Panc1 (cell line): ENCODE measurements at places on chromosomes 3 and 15. TPM values are rescaled to one million over a fixed set of nuclear protein-coding genes. Genes with fewer than 3 reads are reported as not detected.

- no peaks in the 10 kb centered on the region for H3K36me3 ChIP-seq
- no peak overlapping the region for H3K27ac ChIP-seq
- DNase-seq, result no peak
- no peaks in the 10 kb centered on the region for H3K27me3 ChIP-seq
- no peak overlapping the region for H3K4me3 ChIP-seq
These were observed 32.6 kb upstream of the PDE8A start for GRCh38 chr15:84949043-84949442.

DNA sequence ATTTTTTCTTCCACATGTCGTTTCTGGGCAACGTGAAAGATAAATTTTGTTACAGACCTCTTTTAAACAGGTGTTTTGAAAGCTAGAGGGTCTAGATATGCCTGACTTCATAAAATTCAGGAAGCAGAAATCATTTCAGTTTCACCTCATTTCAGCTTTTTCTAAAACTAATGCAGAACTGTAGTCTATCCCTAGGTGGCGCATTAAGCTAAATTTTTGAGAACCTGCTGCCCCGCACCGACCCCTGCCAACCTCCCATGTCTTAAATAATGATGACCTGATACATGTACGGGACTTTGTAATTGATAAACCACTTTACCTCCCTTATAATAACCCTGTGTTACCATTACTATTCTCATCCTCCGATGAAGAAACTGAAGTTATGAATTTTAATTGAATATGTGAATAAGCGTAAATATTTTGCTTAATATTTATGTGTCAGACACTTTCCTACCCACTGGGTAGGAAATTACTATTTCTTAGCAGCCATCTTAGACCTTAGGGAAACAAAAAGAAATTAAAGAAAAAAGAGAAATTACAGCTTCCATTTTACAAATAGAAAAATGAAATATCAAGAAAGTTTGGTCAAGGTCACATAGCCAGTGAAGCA is 78.7 kb upstream of the GCNT3 start:
- no peaks in the 10 kb centered on the region for H3K36me3 ChIP-seq
- DNase-seq, result no peak
- H3K27me3 ChIP-seq, result no peaks in the 10 kb centered on the region
- H3K4me1 ChIP-seq, result no peaks in the 10 kb centered on the region

DNA sequence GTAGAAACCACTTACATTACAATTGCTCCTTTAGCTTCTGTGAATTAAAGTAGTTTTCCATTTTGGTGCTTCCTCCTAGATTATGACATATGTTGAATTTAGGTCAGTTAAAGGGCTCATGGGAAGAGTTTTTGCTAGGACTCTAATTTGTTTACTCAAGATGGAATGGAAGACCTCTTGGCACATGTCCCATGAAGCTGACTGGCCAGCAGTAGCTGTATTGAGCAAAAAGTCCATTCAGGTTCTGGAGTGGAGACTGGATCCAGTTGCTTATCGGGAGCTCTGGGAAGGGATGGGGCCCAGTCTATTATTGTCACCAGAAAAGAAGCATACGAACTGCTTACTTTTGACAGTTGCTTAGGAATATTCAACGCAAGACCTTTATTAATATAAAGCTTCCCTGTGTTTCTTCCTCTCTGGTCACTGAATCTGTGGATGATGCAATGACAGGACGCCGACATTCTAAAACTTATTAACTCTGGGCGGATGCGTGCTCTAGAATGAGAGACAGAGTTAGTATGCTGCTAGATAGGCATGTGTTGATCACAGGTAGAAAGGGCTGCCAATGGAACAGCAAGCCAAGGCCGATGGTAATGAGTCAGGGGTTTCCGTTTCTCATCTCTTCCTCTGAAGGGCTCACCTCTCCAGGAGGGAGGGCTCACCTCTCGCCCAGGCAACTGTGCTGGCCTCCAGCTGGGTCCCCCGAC is 155.8 kb downstream of the NR1D2 start:
- H3K27ac ChIP-seq, result no peak overlapping the region
- H3K27me3 ChIP-seq, result no peaks in the 10 kb centered on the region
- no peaks in the 10 kb centered on the region for H3K36me3 ChIP-seq
- DNase-seq, result no peak

- peaks cover 2% of the 10 kb centered on the region; the same call in 1 of the 2 replicates for H3K36me3 ChIP-seq
- H3K4me3 ChIP-seq, result no peak overlapping the region
These were observed 29.0 kb downstream of the CHDH start for GRCh38 chr3:53817211-53817610.

- no peaks in the 10 kb centered on the region for H3K27me3 ChIP-seq
- no peaks in the 10 kb centered on the region for H3K36me3 ChIP-seq
These were observed 121.0 kb upstream of the NUDT16 start for GRCh38 chr3:131260525-131260924.

GRCh38 chr3:40994611-40995010 is 204.7 kb upstream of the CTNNB1 start:
- no peaks in the 10 kb centered on the region for H3K4me1 ChIP-seq
- no peaks in the 10 kb centered on the region for H3K27me3 ChIP-seq
- DNase-seq, result no peak

DNA sequence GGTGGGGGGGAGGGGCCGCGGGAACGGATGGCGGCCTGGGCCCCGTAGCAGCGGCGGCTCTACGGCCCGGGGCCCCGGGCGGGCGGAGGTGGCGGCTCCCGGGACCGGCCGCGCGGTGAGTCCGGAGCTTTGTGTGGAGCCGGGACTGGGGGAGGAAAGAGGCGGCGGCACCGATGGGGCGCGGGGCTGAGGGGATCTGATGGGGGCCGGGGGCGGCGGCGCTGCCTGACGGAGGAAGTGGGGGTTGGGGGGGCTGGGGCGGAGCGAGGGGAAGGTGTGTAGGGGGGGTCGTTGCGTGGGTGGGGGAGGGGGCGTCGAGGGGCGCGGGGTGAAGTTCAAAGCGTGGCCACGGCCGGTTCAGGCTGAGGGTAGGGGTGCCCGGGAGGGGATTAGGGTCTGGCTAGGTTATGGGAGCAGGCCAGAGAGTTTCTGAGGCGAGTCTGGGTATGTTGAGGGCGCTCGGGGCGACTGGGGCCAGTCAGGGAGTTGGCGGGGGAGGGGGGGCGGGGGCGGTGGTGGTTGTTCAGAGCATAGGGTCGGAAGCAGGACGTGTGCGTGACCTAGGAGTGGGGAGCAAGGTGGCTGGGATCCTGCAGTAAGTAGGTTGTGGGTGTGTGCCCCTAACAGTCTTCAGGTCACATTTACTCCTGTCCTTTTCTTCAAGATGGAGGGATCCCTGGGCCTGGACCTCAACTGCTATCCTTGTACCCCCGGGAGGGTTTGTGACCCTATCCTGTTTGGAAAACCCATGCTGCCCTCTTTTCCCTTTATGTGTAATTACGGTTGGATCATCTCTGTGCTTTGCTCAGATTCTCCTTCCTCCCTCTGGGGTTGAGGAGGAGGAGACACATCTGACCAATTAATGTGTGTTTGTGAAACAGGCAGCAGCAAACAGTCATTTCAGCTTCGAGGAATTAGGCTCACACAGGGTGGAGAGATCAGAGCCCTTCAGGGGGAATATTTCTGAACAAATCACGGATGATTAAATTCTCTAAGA is 644 bp downstream of the ZNF609 start:
- no peaks in the 10 kb centered on the region; the same call in 1 of the 2 replicates for H3K36me3 ChIP-seq
- peaks cover 38% of the 10 kb centered on the region for H3K4me1 ChIP-seq
- H3K27me3 ChIP-seq, result no peaks in the 10 kb centered on the region
- DNase-seq, result peak; percentile 24
- peak overlapping the region; percentile 89 for H3K27ac ChIP-seq

DNA sequence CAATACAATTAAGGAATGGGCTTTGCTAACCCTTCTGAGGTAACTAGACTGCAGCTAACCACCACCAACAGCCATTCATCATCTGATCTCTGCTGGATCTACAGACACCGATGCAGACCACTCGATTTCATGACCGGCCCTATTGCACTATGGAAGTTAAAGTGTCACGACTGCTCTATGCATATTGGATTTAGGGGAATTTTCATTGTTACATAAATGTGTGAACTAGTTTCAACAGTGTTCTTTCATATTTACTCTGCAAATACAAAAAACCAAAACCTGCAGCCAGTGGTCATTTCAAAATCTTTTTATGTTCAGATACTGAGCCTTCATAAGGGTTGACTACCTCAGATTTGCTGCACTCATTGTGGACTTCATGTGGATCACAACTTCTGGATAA is 14.5 kb downstream of the CDV3 start:
- H3K27ac ChIP-seq, result peak overlapping the region; percentile 65
- H3K36me3 ChIP-seq, result peaks cover 48% of the 10 kb centered on the region

DNA sequence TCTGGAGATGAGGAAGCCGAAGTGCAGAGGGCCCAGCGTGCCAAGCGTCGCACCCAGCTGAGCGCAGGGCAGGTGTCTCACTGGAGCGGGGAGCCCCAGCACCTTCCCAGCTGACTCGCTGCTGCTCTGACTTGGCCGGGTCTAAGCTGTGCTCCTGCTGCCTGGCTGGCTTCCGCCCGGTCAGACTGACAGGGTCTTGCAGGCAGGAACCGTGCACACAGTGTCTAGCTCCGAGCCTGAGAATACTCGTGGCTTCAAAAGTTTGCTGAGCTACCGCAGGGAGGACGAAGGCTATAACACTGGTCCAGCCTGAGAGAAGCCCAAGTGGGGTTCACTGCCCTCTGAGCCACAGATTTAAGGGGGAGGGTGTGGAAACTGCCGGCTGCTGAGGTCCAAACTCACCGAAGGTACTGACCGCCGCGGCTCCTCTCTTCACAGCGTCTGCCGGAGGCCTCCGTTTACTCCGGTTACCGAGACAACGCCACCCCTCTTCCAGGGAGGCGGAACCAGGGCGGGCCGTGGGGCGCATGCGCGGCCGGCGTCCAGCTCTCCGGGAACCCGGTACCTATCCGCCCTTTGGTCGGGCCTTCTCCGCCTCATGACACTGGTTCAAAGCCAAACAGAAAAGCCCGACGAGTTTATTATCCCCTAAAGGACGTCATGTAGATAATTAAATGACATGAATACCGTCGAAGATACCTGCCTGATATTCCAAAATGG is at the start of gene CFAP44:
Gene CFAP44 (minus strand): TSS at position 443 of the 720 bp plus-strand sequence. CDS start 7,829 bp downstream, outside the sequence.
- H3K36me3 ChIP-seq, result no peaks in the 10 kb centered on the region; the same call in 1 of the 2 replicates
- 0 out of 2 replicates have a peak within 1 kb of the TSS, but pooled peaks have one; percentile 12 for H3K27ac ChIP-seq
- H3K4me3 ChIP-seq, result peak within 1 kb of the TSS; percentile 39
- no peaks in the 10 kb centered on the region for H3K27me3 ChIP-seq

- no peak overlapping the region for H3K4me3 ChIP-seq
- no peaks in the 10 kb centered on the region for H3K4me1 ChIP-seq
- DNase-seq, result no peak
- no peaks in the 10 kb centered on the region for H3K36me3 ChIP-seq
- H3K27ac ChIP-seq, result no peak overlapping the region
- no peaks in the 10 kb centered on the region for H3K27me3 ChIP-seq
These were observed 903.7 kb downstream of the EPHA3 start for GRCh38 chr3:90011131-90011530.

GRCh38 chr15:83567318-83567717 is 86.6 kb upstream of the ADAMTSL3 start:
- no peak overlapping the region for H3K4me3 ChIP-seq
- no peaks in the 10 kb centered on the region for H3K36me3 ChIP-seq
- no peaks in the 10 kb centered on the region for H3K4me1 ChIP-seq
- H3K27ac ChIP-seq, result no peak overlapping the region

DNA sequence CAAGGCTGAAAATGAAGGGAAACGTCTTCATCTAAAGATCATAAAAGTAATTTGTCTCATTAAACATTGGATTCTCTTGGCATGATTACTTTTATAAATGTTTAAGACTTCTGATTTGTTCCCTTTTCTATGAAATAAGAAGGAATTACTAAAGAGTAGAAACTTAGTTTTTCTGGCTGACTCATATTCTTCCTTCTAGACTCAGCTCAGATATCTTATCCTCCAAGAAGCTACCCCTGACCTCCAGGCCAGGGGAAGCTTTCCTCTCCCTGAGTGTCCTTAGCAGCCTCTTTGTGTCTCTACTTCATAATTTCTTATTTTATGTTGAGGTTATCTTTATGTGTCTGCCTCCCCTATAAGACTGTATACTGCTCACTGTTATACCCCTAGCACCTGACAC is 291.9 kb upstream of the STT3B start:
- H3K4me3 ChIP-seq, result no peak overlapping the region
- peaks cover 2% of the 10 kb centered on the region for H3K27me3 ChIP-seq
- H3K4me1 ChIP-seq, result no peaks in the 10 kb centered on the region
- no peak overlapping the region for H3K27ac ChIP-seq
- H3K36me3 ChIP-seq, result no peaks in the 10 kb centered on the region

DNA sequence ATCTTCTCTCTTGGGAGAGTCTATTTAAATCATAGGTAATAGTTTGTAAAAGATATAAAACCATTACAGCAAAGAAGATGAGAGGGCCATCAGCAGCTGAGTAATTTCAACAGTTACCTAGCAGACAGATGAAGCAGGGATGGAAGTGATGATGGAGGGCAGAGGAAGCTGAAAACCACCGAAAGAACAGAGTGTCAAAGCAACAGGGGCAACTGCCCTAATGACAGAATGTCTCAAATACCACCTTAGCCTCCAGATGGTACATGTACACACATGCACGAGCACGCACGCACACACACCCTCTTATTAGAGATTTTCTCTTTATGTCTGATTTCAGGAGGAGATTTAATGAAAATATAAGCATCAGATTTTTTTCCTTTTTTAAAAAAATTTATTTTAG is 64.5 kb downstream of the NEDD4 start:
- no peaks in the 10 kb centered on the region for H3K36me3 ChIP-seq
- H3K27ac ChIP-seq, result no peak overlapping the region
- no peak overlapping the region for H3K4me3 ChIP-seq
- no peaks in the 10 kb centered on the region for H3K27me3 ChIP-seq
- H3K4me1 ChIP-seq, result no peaks in the 10 kb centered on the region

Gene P3H2
- total RNA-seq, result 82.2 TPM

Gene TMEM212
- total RNA-seq, result not detected

Gene DUOX1
- 0.31 TPM for total RNA-seq

Gene ARGFX
- not detected for total RNA-seq
